ENCODE measurements at places on chromosomes 12 and 14.
A peak's percentile ranks its signal among the peaks of the same experiment; 100 is the strongest.

DNA sequence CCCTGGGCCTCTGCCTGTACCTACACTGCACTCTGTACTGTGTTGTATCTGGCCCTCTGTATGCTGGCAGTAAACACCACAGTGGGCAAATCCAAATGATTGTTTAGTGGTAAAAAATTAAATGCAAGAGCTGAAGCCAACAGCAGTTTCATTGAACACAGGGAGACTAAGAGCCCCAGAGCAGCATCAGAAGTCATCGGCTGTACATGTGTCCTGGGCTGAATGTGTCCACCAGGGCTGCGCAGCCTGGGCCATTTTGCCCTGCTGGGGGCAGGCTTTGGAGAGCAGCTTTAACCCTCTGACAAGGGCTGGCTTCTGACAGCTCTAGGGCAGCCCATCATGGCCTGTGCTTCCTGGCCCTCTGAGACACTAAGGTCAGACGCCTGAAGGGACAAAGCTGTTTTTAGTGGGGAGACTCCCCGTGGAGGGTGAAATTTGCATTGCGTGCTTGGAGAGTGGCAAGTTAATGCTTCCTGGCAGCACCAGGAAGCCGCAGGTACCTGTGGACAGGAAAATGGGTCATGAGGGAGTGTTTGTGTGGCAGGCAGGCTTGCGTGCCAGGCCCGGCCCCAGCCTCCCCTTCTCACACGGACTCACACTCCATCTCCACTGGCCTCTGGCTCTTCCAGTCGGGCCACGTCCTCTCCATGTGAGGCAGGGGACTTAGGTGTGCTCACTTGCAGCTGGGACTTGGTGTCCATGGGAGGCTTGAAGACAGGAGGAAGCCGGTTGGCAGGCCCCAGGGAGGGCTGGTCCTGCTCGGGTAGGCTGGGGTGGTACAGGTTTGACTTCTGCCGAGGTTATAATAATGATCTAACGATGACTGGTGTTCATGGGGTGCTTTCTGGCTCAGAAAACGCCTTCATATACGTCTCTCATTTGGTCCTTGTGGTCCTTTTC is 150.1 kb downstream of the TSPAN9 start:
- no peak for DNase-seq

- no peak for DNase-seq
Measured at GRCh38 chr12:115960868-115961802, 316.4 kb downstream of the MED13L start.

DNA sequence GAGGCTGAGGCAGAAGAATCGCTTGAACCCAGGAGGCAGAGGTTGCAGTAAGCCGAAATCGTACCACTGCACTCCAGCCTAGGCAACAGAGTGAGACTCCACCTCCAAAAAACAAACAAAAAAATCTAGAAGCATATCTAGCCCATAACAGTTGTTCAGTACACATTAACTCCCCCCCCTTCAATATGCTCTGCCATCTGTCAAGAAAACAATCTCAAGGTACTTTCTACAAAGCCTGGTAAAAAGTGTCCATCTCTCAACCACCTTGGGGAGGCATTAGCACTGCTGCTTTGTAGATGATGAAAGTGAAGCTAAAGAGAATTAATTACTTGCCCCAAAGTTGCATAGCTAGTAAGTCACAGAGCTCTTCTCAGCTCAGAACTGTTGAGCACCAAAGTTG is 24.9 kb downstream of the LGALS3 start:
- DNase-seq, result no peak

DNA sequence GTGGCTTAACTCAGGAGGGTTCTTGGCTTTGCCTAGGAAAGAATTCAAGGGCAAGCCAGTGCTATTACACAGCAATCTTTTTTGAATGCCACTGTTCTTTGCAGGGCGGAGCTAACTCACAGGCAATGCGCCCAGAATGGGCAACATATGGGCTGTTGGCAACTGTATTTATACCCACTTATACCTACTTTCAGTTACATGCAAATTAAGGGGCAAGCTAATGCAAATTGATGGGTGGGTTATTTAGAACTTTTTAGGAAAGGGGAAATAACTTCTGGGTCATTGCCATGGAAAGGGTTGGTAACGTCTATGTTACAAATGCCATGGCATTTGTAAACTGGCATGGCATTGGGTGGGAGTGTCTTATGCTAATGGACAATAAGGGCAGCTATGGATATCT is 85.4 kb downstream of the C12orf50 start:
- DNase-seq, result no peak

GRCh38 chr14:66240105-66240504 is 246.1 kb upstream of the CCDC196 start:
- DNase-seq, result no peak

DNA sequence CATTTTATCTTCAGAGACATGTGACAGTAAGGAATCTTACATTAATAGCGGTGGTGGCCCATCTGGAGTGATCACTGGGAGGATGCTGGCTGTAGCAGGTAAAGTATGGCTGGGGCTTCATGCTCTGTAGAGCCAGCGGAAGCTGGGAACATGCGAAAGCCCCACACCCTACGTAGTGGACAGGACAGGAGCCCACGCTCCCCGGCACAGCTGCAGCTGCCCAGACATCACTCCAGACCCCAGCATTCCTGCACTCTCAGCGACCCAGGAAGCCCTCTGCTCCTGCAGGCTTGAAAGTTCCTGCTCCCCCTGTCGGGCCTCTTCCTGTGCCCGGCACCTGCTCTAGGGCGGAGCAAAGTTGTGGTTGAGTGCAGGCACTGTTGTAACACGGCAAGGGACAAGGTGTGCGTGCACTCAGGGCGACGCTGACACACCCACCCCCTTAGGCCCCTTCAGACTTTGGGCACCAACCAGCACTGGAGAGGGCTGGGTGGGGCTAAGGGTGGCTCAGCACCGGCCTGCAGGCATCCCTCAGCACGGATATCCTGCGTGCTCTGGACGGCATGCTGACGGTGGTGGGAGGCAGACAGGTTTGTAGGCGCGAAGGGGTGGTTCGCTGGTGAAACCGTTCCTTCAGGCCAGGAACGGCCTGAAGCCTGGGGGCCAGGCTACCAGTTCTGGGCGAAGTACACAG is 568.3 kb downstream of the FSCB start:
- DNase-seq, result no peak

DNA sequence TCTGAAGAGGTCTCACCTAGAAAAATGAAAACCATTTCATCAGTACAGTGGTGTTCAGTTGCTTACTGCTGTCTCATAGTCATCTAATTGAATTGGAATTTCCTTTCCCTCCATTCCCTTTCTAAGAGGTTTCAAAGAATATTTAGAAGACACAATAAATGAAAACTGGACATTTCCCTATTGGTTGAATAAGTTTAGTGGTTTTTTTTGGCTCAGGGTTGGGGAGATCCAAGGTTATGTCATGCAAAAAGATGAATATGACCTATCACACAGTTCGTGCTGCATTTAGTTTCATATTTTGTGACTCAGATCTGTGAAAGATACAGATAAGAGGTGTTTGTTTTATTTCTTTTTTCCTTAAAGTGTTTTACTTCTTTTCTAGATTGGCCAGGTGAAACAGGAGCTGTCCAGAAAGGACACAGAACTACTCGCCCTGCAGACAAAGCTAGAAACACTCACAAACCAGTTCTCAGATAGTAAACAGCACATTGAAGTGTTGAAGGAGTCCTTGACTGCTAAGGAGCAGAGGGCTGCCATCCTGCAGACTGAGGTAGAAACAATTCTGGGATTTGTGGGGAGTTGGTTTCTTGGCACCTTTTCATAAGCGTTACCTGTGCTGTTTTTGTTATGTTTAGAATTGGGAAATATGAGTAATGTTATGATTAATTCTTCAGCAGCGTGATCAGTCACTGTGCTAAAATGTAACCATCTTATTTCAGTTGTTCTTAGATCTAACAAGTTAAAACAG is 124.6 kb downstream of the ERC1 start:
- no peak for DNase-seq

DNA sequence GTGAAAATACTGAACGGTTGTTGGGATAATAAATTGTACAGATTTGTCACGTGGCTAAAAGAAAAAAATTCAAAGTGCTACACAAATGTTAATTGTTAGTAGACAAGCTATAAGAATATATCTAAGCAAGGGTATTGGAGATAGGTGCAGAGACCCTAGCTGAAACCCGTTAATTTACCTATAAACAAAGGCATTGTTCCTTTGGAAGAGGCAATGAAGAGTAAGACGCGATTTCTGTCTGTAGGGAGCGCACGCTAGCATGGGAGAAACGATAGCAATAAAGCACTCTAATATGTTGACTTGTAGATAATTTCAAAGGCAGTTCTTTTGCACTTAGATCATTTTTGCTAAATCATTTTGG is 565 bp downstream of the CCDC77 start:
- DNase-seq, result no peak

DNA sequence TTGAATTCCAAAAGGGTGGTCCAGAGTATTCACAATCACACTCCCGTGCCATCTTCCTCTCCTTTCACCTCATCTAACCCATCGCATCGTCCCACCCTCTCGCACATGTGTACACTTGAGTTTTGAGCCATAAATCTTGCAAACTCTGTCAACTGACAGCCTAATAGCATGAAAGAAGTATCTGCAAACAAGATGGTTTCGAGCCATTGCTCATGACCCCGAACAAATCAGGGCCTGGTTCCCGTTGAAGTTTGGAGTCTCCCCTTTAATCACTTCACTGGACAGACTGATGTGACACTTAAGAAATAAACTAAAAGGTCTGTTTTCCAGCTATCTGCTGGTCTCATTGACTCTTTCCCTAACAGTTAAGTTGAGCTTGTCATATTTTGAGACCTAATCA is 223.6 kb upstream of the SOX5 start:
- DNase-seq, result no peak

GRCh38 chr12:291153-291723 is 28.6 kb upstream of the SLC6A13 start:
- no peak for DNase-seq

GRCh38 chr12:59151243-59151642 is 230.9 kb upstream of the LRIG3 start:
- DNase-seq, result no peak

DNA sequence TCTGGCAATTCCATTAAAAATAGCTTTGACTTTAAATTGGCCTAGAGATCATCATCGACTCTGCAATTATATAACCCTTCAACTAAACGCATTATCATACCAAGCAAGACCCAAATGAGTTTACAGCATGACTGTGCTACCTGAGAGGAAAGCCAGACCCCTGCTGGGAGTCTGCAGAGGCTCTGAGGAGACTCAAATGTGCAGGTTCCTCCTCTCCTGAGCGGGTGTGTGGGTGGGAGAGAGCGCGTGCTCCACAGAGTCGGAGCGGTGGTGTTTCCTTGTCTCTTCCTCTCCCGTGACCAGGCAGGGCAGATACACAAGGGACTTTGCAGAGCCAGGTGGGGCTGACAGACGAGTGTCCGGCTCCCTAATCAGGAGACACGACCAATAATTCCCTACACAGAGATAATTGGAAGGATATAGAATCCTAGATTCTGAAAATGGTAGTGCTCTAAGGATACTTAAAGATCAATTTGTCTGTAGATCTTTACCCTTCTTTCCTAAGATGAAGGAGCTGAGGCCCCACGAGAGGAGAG is 74.1 kb downstream of the SLC8A3 start:
- no peak for DNase-seq

DNA sequence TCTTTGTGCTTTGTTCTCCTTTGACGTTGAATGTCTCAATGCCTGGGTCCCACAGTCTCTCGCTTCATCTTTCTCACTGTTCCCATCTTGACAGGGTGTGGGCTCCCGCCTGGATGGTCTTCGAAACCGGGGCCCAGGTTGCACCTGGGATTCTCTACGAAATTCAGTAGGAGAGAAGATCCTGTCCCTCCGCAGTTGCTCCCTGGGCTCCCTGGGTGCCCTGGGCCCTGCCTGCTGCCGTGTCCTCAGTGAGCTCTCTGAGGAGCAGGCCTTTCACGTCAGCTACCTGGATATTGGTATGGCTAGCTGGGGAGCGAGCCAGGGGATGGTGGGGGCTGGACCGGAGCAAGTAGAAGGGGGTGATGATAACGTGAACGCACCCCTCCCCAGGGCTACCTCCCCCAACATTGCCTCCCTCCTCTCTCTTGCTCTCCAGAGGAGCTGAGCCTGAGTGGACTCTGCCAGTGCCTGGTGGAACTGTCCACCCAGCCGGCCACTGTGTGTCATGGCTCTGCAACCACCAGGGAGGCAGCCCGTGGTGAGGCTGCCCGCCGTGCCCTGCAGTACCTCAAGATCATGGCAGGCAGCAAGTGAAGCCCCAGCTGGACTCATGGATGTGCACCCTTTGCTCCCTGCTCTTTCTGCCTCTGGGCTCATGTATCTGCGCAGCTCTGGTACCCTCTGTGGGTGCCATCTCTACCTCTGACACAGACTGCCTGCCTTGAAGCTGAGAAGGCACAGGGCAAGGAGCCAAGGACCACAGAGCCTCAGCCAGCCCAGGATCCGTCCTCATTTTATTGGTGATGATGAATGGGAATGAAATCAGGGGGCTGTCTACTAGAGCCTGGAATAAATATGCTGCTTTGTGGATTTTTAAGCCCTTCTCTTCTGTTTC is 1.5 kb downstream of the NPFF start:
- no peak for DNase-seq

DNA sequence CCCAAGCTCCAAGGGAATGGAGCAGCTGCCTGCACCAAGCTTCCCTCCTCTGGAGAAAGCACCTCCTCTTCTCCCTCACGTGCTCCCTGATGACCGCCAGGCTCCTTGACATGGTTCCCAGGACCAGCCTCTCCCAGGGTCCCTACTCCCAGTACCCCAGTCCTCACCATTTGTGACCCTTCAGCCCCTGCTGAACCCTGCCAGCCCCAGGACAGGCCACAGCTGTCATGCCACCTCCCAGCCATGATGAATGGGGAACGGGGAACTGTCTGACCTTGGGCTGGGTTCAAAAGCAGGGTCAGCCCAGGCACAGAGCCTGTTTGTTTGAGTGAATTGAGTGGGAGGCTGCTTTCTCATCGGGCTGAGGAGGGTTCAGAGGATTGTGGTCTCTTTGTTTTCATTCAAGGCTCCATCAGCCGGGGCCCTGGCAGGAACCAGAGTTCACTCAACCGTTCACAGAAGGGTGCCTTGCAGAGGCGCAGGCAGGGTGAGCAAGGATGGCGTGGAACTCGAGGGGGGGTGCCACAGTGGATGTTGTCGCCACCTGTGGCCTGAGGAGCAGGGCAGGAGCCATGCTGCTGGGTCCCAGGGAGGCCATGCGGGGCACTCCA is 344.5 kb upstream of the SFSWAP start:
- DNase-seq, result no peak

GRCh38 chr12:54390668-54391551 is 6.4 kb upstream of the ZNF385A start:
- DNase-seq, result no peak

DNA sequence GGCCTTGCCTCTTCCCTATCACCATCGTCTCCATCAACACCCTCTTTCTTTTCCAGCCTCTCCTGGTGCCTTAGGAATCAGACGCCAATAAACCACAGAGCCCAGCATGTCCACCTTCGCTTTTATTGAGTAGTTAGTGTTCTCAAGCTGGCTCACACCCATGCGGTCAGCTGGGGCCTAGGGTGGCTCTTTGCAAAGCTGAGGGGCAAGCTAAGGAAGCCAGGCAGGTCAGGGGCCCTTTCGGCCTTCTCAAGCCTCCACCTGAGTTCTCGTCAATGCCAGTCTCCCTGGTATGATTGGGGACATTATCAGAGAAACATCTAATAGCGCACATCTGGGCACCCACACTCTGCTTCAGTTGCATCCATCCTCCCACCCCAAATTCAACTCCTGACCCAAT is 737 bp upstream of the TEX52 start:
- DNase-seq, result no peak

GRCh38 chr12:55712700-55713415 is 3.0 kb upstream of the BLOC1S1 start:
- DNase-seq, result no peak

- peak; percentile 62 for DNase-seq
Measured at GRCh38 chr12:46391630-46392029, 19.1 kb upstream of the SLC38A2 start.

- DNase-seq, result no peak
Measured at GRCh38 chr14:101828046-101828445, 66.5 kb downstream of the PPP2R5C start.

Measured in smooth muscle cell of the brain vasculature (primary cell).